ENCODE measurements at places on chromosomes 11 and 22. TPM values are rescaled to one million over a fixed set of nuclear protein-coding genes. Genes with fewer than 3 reads are reported as not detected.

The OR4D5 gene
- not detected for total RNA-seq

The IGLL5 gene
- not detected for total RNA-seq

The PRR5L gene
- total RNA-seq, result not detected

The MRPL17 gene
- total RNA-seq, result 97.9 TPM

The IGF2 gene
- 138 TPM for total RNA-seq

The SLN gene
- total RNA-seq, result not detected

The VSIG2 gene
- total RNA-seq, result 0.80 TPM

The PATL1 gene
- 12.9 TPM for total RNA-seq

The NTM gene
- total RNA-seq, result not detected

The CATSPER1 gene
- not detected for total RNA-seq

The DDIAS gene
- total RNA-seq, result 23.5 TPM

The AQP11 gene
- 15.3 TPM for total RNA-seq

The OR51B5 gene
- 0.18 TPM for total RNA-seq

The SHANK3 gene
- 1.9 TPM for total RNA-seq

The CCDC157 gene
- 1.6 TPM for total RNA-seq

The OSM gene
- not detected for total RNA-seq

The CFAP300 gene
- not detected for total RNA-seq
